ENCODE measurements at places on chromosomes 2 and 18.

GRCh38 chr18:11960743-11961380 lies 20.4 kb upstream of the IMPA2 start:
- DNase-seq: no peak

DNA sequence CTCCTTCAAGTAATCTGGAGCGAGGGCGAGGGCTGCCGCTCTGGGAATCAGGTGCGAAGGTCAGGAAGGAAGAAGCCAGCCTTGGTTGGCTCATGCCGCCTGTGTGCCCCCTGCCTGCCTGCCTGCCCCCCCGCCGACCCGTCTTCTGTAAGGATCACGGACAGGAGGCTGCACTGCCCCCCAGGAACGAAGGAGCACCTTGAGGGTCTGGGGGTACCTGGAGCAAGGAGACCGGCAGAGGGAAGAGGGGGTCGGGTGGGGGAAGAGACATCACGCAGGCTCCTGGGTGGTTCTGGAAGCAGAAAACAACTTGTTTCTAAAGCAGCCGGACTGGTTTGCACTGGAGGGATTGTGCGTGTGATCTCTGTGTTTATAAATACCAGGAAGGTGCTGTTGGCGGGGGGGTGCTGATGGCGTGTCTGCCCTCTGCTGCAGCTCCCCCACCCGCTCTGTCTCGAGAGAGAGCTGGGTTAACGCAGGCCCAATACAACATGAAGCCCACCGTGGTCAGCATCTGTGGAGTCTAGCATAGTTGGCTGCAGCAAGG lies 1.7 kb downstream of the FOSL2 start:
- no peak for DNase-seq

GRCh38 chr2:64678771-64679590 lies 25.3 kb upstream of the SERTAD2 start:
- DNase-seq: no peak

GRCh38 chr18:23972453-23972852 lies 42.1 kb upstream of the TTC39C start:
- no peak for DNase-seq

- no peak for DNase-seq
Observed at GRCh38 chr18:75025573-75025972, 183.4 kb downstream of the PTGR3 start.

- DNase-seq: no peak
Observed at GRCh38 chr2:9179572-9180201, 26.9 kb upstream of the ASAP2 start.

GRCh38 chr18:55953326-55953725 lies 365.3 kb upstream of the TCF4 start:
- DNase-seq: no peak

DNA sequence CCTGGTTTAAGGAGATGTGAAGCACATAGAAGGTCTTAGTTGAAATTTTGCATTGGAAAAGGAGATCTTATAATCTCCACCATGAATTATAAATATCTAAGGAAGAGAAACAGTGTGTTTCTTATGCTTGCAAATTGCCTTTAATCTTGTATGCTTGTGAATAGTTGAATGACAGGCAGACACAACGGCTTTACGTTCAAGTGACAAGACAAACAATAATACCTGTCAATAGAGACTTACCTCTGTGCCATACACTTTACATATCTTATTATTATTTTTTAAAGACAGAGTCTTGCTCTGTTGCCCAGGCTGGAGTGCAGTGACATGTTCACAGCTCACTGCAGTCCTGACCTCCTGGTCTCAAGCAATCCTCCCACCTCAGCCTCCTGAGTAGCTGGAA lies 113.7 kb downstream of the QPCT start:
- DNase-seq: no peak

DNA sequence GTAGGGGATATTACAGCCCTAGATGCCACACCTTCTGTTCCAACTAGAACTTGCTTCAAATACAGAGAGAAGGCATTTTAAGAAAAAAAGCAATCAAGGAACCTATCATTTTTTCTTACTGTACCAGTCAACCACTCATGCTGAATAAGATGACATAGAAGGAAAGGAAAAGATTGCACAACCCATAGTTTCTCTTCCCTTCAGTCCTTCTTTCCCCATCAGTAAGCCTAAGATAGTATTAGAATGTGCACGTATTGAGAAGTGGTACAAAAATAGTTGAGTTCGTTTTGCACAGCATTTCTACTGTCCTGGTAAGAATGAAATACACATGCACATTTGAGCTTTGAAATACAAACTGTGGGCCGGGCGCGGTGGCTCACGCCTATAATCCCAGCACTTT lies 27.0 kb upstream of the HK2 start:
- no peak for DNase-seq

GRCh38 chr18:62556397-62556796 lies 33.6 kb downstream of the ZCCHC2 start:
- DNase-seq: no peak

DNA sequence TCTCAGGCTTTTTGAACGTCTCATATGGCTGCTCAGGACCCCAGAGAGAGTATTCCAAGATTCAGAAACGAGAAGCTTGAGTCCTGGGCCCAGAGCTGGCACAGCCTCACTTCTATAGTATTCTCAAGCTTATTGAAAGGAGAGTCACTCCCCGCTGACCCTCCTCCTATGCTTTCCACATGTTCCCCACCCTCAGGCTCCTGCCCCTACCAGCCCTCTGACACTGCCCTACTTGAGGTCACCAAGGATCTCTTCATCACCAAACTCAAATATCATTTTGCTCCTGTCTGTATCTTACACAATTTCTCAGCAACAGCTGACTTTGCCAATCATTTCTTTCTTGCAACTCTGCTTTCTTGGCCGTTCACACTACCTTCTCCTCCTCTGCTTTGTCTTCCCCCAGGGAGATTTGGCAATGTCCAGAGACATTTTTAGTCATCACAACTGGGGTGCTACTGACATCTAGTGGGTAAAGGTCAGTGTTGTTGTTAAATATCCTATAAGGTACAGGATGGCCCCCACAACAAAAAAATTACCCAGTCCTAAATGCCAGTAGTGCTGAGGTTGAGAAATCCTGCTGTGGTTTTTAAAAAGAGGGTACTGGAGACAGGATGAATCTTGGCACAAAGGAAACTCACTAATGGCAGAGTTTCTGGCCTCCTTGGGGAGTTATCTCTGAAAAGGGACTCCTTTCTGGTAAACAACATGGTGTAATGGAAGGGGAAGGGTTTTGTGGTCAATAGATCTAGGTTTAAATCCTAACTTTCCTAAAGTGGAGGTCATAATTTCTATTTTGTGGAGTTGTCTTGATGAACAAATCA lies 26.9 kb upstream of the INSIG2 start:
- no peak for DNase-seq

DNA sequence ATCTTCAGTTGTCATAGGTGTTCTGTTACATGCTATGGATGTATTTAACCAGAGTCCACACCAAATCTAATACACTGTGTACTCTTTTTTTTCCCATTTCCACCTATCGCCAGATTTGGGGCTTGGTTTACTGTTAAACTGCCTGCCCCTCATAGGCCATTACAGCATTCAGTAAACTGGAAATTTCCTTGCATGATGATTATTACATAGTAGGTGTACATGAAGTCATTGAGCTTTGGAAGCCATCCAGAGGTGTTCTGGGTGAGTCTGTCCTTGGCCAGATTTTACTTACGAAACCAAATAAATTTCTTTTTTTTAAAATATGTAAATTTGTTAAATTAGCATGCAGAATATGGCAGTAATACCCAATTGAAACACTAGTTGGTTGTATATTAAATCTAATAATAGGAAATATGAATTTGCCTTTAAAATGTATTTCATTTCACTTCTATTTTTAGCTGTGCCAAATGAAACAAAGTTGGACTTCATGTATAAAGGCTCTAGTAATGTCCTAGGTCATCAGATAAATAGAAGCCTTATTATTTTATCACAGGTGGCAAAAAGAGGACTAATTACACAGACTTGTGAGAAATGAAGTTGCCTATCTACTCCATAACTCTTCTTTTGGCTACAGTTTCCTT lies 60.7 kb downstream of the COMMD1 start:
- DNase-seq: no peak

DNA sequence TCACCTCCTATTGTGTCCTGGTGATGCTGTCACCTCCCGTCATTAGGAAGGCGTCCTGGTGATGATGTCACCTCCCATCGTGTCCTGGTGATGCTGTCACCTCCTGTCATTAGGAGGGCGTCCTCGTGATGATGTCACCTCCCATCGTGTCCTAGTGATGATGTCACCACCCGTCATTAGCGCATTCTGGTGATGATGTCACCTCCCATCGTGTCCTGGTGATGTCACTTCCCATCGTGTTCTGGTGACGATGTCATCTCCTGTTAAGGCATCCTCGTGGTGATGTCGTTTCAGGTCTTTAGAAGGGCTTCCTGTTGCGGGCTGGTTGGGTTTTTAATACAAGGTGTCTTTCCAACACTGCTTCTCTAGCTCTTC lies 40.7 kb downstream of the CTDP1 start:
- DNase-seq: no peak

- DNase-seq: no peak
Observed at GRCh38 chr18:49137093-49137492, 186.3 kb upstream of the SMAD7 start.

DNA sequence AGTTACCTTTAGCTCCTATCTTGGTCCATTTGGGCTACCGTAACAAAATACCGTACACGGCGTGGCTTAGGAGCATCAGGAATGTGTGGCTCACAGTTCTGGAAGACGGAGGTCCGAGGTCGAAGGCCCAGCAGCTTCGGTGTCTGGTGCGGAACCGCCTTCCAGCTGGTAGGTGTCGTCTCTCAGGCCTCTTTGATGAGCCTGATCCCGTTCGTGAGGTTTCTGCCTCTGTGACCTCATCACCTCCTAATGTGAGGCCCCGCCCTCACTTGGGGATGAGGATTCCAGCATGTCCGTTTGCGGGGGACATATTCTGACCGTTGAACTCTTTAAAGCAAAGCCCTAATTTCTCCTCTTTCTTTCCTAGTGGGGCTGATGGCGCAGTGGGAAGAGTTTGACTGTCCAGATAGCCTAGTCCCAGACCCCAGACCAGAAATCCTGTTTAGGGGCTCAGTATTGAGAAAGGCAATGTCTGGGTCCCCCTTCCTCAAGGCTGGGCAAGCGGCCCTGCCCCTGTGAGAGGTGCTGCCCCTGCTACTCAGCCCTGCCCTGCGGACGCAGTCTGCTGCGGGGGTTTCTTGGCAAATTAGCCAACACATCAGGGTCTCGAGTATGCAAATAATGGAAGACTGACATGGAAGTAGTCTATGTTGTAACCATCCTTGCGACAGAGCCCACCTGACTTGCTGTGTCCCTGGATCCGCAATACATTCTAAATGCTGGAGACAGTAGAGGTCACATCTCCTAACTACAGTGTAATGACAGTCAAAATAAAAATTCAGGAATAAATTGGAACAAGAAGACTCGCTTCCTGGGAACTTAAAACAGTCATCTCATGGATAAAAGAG lies 128.0 kb downstream of the ASB1 start:
- DNase-seq: no peak

DNA sequence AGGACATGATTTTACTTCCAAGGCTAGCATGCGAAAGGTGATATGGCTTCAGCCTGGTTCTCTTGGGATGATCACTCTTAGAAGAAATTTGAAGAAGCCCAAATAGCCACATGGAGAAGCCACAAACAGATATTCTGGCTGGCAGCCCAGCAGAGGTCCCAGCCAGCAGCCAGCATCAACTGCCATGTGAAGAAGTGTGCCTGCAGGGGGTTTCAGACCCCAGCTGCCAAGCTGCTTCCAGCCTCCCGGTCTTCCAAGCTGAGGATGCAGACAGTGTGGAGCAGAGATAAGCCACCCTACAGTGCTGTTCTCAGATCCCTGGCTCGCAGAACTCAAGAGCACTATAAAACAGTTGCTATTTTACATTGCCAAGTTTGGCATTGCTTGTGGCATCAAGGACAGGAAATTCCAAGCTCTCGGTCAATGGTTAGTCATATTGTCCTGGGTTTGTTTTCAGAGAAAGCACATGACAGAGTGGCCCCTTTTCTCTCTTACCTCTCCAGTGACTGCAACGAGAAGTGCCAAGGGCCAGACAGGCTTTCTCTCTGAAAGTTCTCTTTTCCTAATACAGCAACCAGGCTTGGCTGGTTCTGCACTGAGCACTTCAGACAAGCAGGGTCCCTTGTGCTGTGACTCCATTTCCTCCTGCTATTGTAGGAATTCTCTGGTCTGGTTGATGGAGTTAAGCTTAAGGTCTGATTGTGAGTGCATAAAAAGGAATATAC lies 223.7 kb downstream of the ANKRD30B start:
- no peak for DNase-seq

DNA sequence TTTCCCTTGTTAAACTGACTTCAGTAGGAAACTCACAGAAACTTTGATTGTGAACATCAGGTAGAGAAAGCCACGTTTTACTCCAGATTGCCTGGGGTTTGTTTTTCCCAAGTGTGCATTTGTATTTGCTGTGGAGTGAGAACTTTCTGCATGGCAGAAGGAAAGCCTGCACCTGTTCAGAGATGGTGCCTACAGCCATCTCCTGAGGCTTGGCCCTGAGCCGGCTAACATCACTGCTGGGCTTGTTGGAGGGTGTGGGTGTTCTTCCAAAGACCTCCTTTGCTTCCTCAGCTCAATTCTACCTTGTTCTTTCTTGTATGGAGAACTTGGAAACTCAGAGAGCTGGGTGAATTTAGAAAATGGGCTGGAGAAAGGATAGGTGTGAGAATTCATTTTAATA lies 16.1 kb downstream of the KCNS3 start:
- no peak for DNase-seq

- no peak for DNase-seq
Observed at GRCh38 chr2:193103064-193103463, 908.3 kb upstream of the TMEFF2 start.

GRCh38 chr2:28527196-28527595 lies 31.3 kb downstream of the PLB1 start:
- DNase-seq: no peak

GRCh38 chr2:161250864-161251436 lies 57.3 kb upstream of the PSMD14 start:
- DNase-seq: no peak

DNA sequence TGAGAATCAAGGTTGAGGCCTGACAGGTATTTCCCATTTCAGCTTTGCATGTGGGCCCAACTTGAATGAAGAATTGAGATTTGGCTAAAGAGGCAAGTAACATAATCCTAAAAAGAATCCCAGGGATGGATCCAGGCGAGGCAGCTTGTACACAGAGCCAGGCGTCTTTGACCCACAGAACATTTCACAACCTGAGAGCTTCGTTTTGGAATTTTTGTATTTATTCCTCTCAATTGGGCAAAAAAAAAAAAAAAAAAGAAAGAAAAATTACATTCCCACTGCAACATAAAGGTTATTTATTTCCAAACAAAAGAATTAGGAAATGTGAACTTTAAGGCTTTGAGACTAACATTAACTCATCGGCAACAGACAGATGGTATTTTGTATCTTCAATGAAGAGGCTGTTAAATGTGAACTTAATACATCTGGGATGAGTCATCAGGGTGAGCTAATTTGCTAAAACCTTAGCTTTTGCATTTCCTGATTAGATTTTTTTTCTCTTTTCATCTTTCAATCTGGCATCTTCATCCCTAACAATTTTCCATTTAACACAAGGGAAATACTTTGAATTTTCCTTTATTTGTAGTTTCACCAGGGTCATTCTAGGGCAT lies 478.5 kb upstream of the TNP1 start:
- DNase-seq: no peak

All from activated CD8-positive, alpha-beta memory T cell treated with anti-CD3 and anti-CD28 coated beads for 1 hour (primary cell).